ENCODE measurements at places on chromosomes 4 and X.
A peak's percentile ranks its signal among the peaks of the same experiment; 100 is the strongest.

DNA sequence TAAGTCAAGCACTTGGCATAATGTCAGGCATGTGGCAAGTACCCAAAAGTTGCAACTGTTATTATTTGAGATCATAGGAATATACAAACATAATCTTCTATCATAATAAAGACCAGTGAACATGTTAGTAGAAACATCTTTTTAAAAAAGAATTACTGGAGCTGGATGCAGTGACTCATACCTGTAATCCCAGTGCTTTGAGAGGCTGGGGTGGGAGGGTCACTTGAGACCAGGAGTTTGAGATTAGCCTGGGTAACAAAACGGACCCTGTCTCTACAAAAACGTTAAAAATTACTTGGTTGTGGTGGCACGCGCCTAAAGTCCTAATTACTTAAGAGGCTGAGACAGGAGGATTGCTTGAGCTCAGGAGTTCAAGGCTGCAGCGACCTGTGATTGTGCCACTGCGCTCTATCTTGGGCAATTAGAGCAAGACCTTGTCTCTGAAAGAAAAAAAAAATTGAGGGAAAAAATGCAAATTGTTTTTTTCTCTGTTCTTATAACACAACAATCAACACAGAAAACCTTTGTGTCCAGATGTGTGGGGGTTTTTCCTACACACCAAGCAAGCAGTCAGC lies 284.3 kb downstream of the ARHGAP10 start:
- no peak for DNase-seq

- peak; percentile 23 for DNase-seq
Observed at GRCh38 chr4:970046-970745, 3.2 kb downstream of the DGKQ start.

DNA sequence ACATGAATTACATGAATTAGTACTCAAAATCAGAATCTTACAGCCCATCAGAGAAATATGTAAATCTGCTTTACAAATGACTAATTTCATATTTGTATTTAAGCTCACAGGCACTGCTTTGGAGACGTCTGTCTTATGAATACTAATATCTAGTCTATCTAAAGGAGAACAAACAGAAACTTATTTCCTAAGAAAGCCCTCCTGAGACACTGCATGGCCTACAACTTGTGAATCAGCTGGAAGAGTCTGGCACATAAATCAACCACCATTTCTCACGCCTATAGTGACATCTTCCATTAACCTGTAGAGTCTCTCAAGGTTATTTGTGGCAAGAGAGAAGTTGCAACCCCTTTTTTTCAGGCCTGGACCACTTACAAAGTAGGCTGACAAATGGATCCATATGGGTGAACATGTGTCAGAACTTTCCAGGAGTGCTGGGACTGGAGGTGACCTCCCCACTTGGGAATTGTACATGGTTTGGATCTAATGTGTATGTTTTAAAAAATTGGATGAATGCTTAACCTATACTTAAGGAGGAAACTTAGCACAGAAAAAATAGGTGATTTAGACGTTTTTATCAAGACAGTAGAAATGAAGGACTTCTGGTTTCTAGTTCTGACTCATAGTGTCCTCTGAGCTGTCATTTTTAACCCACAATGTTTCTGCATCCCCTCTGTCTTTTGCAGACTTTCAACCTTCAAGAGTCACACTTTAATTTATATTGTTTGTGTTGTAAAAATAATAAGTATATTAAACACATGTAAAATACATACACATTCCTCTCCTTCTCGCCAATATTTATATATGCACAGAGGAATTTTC lies 83.2 kb upstream of the ARHGAP24 start:
- no peak for DNase-seq

DNA sequence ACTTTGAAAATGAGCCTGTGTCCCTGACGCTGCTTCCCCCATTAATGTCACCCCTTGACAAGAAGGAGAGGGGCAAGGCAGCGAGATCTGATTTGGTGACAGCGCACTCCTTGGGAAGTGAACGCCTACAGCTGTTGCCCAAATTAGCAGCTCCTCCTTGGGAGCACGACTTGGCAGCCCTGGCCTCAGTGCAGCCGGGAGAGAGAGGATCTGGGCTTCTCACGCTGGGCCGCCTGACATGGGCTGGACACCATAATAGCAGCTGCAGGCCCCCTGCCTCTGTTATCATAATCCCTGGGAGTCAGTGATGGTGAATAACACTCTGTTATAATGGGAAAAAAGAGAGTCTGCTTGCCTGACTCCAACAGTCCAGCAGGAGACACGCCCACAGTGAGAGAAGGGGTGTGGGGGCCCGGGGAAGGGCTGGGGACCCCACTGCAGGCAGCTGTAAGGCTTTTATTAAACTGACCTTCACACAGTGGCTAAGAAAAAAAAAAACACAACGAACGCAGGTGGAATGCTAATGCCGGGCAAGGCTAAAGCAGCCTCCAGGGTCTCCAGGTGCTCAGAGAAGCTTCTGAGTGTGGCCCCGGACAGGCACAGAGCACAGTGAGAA lies 73.3 kb downstream of the PSAPL1 start:
- DNase-seq: no peak

DNA sequence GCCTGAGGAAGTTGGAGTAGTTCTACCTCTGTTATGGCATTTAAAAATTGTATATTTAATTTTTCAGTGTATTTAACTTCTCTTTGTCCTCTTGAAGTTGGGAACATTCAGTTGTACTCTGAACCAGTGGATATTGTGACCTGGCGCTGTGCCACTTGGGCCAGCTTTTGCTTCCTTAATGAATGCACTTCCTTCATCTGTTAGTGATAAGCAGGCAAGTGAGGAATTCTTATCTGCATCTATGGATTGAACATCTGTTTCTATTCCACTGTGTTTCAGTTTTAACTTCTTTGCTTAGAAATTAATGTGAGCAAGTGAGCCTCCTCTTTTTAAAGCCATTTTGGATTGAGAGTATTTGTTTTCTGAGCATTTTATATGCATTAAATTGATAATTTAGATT lies 128.3 kb downstream of the UCHL1 start:
- DNase-seq: no peak

GRCh38 chr4:86778175-86778574 lies 71.0 kb downstream of the SLC10A6 start:
- no peak for DNase-seq

DNA sequence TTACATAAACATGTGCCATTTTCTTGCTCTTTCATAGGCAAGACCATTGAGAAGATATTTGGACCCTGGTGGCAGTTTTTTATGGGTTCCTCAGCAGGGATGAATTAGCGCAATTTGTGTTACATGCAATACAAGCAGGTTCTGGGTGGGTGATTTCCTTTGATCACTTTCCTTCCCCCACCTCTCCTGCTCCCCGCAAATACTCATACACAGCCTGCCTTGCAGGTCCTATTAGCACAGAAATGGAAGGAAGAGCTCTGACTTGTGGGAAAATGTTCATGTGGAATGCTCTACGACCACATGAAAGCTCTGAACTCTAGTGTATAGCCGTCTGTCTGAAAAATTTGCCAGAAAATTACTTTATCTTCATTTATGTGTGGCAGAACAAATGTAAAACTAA lies 361.0 kb upstream of the FAT1 start:
- no peak for DNase-seq

DNA sequence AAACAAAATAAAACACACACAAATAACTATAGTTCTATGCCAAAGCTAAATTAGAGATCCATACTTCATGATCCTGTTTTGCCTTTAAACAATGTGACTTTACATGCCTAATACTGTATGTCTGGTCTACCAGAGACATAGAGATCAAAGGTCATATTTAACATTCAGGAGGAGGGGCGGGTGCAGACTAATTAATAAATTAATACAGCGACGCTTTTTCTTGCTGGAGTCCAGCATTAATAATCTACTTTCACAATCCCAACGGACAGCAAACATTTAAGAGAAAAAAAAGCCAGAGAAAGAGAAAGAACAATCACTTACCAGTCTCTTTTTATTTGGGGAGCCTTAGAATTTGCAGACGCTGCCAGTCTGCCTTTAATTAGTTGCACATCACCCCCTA lies 509 bp downstream of the CXXC4 start:
- DNase-seq: no peak
